Activated T-helper 17 cell treated with anti-CD3 and anti-CD28 coated beads, Interleukin-2, amount 50 U/mL, for 72 hours (primary cell): ENCODE measurements at places on chromosomes 7 and 10.

DNA sequence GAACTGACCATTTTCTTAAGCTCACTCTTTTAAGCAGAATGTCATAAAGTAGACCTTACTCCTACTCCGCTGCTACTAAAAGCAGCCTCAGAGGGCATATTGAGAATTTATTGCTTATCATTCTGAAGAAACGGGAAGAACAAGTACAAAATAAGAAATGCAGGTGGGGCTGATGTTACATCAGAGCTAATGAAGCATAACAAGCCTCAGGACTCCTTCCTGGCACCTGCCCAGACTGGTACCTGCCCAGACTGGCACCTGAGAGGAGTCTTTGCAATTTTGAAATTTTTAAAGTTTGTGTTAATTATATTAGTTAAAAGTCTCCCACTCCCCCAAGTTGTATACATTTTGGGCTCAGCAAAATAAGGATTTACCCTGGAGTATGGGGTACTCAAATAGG, 162.4 kb downstream of the SEMA3E start:
- ATAC-seq, result no peak

- ATAC-seq, result no peak
Observed at GRCh38 chr7:77368974-77369373, 47.2 kb downstream of the GSAP start.

- ATAC-seq, result no peak
Observed at GRCh38 chr10:21130108-21130507, 233.0 kb upstream of the NEBL start.

- ATAC-seq, result peak; percentile 97
Observed at GRCh38 chr10:60611291-60611747, 167.0 kb upstream of the CDK1 start.

- no peak for ATAC-seq
Observed at GRCh38 chr10:44376472-44377099, 8.3 kb downstream of the CXCL12 start.

GRCh38 chr7:151070574-151070960, 10.0 kb downstream of the FASTK start:
- ATAC-seq, result no peak
